Stimulated activated CD8-positive, alpha-beta memory T cell treated with anti-CD3 and anti-CD28 coated beads, Interleukin-7, amount 100 ng/mL, for 24 hours (primary cell): ENCODE measurements at places on chromosomes 6 and 20.

GRCh38 chr6:138722425-138723371, 50.9 kb upstream of the CCDC28A start:
- DNase-seq = no peak

GRCh38 chr6:135311446-135312200, 130.5 kb downstream of the MYB start:
- DNase-seq = no peak

- no peak for DNase-seq
Measured at GRCh38 chr20:59752101-59752586, 147.8 kb downstream of the PHACTR3 start.

- no peak for DNase-seq
Measured at GRCh38 chr6:108730635-108731515, 117.3 kb upstream of the ARMC2 start.

- DNase-seq = no peak
Measured at GRCh38 chr20:4951299-4951698, 50.0 kb downstream of the SLC23A2 start.

DNA sequence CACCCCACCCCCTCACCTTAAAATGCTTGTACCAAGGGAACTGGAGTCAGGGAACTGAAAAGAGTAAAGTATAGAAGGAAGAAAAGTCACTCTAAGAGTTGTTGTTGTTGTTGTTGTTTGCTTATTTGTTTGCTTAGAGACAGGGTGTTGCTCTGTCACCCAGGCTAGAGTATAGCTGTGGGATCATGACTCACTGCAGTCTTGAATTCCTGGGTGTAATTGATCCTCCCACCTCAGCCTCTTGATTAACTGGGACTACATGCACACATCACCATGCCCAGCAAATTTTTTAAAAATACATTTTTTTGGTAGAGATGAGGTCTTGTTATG, 681.6 kb upstream of the GJE1 start:
- DNase-seq = no peak

- DNase-seq = no peak
Measured at GRCh38 chr6:152673236-152673635, 24.5 kb upstream of the MYCT1 start.

- DNase-seq = no peak
Measured at GRCh38 chr20:57180954-57181353, 85.5 kb downstream of the BMP7 start.
